ENCODE measurements at places on chromosomes 7 and 10.

DNA sequence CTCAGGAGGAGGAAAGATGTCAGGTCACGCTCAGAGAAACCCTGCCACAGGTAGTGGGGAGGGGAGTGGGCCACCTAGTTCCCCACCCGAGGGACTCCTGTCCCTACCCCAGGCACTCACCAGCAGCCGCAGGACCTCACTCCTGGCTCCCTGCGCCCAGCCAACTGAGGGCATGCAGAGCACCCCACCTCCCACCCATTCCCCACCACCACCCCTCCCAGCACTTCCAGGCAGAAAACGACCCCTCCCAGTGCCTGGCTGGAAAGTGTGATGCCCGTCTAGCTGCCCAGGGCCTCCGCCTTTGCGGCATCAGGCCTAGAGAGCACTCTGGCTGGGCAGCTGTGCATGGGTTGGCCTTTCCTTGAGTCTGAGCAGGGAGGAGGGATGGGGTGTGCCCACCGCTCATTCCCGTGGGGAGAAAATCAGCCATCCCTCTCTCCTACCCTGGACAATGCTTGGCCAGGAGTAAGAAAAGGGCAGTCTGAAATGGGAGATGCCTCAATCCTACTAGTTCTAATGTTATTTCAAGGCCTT is 1.3 kb downstream of the C10orf105 start:
- no peak for DNase-seq

DNA sequence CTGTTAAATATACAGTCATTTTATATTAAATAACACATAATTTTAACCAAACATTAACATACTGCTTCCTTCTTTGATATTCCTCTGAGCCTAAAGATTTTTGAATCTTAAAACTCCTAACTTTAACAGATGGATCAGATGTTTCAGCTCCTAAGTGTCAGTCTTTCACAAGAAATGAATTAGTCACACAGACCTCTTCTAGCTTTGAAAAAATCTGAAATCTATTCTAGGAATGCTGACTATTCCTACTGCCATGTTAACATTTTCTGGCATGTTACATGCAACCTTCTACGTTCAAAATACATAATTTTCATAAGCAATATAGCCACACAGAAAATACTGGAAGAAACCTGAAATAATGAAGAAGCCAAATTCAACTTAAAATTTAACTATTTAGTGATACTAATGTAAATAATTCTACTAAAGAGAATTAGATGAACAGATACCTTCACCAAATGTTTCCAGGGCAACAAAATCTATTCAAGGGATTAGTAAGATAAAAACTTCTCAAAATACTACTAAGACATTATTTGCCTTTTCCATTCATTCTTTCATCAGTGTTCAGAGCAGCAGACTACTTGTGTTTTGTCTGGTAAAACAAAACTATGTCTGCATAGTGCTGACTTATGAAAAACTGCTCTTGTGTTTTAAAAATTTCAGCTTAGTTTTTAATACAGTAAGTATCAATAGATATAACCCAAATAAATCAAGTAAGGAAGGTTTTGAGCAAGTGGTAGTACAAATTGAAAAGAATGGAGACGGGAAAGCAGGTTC is 9.2 kb downstream of the JMJD1C start:
- DNase-seq: no peak

DNA sequence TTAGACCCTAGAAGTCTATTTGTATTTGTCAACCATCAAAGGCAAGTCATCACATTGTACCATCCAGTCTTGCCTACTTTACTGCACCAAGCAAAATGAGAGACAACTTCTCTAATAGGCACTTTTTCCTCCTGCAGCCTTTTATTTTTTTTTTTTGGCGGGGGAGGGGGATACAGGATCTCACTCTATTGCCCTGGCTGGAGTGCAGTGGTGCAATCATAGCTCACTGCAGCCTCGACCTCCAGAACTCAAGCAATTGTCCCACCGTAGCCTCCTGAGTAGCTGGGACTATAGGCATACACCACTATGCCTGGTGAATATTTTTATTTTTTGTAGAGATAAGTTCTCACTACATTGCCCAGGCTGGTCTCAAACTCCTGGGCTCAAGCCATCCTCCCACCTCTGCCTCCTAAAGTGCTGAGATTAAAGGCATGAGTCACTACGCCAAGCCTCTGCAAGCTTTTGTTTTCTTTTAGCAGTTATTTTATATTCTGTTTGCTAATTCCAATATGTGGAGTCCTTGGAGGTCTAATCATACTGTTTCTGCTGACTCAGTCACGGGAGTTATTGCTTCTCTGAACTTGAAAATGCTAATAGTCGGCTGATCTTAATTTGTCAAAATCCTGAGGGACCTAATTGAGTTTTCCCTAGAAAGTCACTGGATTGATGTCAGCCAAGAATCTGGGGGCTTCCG is 14.2 kb downstream of the KPNA7 start:
- no peak for DNase-seq

DNA sequence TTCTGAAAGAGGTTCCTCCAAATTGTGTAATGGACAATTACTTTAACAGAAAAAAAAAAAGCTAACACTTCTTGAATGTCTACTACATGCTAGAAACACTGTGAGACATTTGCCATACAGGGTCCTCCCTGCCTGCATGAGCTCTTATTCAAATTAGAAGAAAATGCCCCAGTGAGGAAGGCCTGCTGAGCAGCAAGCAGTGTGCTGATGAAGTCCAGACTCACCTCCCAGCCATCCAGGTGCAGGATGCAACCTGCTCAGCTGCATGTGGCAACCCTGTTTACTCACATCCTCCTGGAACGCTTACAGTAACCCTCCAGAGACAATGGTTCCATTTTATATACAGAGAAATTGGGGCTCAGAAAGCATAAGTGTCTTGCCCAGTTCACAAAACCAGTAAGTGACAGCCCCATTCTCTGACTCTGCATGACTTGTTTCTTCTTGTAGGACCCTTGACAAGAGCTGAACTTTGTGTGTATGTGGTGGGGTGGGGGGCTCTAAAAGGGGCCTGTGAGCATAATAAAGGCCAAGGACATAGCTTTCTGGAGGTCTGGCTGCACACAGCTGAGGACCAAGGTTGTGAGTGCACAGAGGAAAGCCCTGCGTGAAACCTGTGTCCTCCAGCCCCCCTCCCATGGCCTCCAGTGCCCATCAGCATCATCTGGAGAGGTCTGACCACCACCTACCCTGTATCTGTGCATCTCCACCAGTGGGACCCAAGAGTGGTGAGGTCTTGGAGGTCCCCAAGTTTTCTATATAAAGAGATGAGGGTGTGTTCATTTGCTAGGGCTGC is 387.8 kb downstream of the GRID1 start:
- no peak for DNase-seq

DNA sequence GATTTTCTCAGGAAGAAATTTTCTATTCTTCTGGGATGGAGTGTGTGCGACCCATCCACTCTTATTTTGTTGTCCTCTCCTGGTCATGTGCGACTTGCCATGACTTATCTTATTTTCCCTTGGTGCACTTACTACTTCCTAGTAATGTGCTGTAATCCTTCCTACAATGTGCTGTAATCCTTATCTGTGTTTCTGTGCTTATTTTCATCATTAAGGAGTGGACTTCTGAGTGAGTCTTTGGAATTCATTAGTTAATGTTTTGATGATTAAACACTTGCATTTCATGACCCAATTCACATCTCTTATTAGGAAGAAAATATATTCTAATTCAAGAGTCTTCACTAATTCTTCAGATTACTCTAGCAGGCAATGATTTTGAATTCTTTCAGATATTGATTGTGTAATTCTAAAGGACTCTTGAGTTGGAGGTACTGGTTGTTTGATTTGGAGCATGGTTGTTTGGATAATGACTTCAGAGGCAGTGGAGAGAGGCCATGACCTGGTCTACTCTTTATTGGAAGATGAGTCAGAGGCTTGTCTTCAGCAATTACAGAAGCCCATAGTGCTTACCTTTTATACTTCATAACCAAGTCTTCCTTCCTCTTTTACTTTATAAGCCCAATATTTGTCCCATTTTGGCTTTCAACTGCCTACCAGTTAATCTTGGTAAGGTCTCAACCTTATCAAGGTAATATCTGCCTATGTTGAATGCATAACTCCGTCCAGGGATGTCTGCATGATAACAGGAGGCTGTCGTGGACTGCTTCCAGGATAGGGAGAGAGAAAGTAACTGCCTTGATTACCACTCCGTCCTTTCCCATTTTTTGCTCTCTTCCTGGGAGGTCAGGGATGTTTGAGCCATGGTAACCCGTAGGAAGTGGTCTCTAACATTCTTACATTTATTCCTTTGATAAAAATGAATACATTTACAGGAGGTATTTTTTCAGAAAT is 278.3 kb upstream of the SP8 start:
- DNase-seq: no peak

DNA sequence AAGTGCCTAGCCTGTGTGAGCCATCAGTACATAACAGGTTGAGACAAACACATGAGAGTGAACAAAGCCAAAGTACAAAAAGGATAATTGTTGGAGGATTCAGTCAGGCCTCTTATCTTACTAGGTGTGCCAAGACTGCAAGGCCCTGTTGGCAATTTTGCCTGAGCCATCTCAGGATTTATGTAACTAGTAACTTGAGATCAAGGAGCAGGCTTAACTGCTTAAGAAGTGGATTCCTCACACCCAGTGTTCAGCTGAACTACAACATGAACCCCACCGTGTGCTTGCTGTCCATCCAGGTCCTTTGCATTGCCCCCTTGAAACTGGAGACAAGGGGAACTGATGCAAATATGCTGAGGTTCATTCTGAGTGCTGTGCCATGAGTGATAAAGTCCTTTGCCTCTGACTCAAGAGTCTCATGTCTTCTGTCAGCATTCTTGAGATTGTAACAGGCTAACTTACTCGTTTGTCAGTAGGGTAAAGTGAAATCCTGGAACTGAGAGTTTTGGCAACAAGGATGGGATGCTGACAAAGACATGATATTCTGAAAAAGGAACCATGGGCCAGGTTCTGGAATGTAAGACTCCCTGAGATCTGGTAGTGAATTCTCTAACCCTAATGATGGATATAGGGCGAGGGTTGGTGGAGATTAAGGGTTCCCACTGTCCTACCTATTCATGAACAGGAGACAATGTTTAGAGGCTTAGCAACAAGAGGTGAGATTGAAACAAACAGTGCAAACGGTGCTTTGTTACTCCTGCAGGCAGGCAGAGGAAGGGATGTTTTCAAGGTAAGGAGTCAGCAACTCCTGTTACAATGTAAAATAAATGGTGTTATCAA is 44.1 kb upstream of the GATAD1 start:
- no peak for DNase-seq

DNA sequence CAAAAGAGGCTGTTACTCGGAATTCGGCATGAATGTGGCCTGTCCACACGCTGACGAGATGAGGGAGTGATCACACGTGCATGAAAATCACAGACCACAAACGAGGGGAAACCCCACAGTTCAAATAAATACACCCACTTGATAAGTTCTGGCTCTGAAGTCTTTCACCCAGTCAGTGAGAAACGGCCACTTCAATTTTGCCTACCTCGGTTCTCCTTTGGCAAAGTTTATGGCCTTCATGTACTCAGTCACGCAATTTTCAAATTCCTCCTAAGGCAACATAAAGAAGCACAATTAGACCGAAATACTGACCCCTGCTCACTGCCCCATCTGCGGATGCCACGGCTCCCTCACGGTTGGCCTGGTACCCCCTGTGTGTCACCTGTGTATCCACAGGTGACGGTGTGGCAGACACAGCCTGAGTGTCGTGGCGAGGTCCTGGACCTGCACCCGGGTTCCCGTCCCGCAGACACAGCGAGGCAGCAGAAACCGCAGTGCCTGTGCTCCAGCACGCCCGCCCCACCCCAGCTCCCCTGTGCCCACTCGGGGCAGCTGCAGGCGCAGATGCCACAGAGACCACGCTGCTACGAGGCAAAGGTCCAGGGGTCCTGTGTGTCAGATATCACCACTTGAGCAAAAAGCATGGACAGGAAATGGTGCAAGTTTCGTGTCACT is 1.4 kb downstream of the CFAP46 start:
- no peak for DNase-seq

DNA sequence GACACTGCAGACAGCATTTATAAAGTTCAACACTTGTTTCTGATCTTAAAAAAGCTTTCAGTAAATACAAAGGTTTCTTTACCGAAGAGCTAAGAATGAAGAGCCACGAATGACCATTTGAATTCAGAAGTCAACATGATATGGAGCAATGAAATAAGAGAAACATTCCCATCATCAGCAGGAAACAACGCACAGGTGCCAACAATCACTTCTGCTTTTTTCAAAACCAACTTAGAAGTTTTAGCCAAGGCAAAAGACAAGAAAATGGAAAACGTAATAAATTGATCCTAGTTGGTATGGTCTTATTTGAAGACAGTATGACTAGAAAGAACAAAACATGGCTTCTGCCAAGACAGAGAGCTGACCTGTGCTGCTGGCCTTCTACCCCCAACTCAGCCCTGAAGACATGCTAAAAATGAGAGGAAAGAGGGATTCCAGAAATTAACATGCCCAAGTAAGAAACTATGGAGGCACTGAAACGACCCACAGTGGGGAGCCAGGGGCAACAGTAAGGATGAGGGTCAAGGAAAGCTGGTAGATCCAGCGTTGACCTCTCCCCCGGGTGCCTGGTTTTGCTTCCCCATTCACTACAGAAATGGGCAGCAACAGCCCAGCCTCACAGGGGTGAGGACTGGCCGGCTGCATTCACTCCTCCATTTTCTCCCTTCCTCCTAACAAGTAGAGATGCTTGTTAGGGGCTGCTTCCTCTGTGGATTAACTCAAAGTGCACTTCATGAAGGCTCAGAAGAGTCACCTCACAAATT is 30.1 kb downstream of the VPS41 start:
- no peak for DNase-seq

DNA sequence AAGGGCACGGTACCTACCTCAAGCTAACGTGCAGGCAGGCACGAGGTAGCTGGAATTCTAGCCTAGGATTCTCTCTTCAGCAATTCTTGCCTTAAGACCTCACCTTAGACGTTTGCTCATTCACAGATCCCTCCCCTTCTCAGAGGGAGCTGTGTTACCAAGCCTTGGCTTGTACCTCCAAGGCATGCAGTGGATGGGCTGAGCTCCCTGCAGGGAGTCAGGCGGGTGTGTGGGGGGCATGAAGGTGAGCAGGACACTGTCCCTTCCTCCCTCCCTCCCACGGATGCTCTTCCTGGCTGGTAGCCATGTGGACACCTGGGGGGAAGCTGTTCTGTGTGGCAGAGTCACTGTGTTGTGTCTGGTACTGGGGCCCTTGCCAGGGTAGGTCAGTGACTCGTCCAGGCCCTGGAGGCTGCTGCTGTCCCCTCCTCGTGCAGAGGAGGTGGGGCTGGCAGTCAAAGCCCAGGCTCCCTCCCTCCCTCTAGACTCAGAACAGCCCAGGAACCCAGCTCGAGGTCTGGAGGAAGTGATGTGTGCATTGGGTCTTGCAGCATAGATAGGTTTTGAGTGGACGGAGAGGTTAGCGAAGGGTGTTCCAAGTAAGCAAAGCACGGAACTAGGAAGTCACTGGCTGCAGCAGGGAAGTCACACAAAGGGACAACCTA is 222.2 kb upstream of the SH2B2 start:
- DNase-seq: no peak

GRCh38 chr7:18895456-18895855 is 222.0 kb downstream of the TWIST1 start:
- no peak for DNase-seq

DNA sequence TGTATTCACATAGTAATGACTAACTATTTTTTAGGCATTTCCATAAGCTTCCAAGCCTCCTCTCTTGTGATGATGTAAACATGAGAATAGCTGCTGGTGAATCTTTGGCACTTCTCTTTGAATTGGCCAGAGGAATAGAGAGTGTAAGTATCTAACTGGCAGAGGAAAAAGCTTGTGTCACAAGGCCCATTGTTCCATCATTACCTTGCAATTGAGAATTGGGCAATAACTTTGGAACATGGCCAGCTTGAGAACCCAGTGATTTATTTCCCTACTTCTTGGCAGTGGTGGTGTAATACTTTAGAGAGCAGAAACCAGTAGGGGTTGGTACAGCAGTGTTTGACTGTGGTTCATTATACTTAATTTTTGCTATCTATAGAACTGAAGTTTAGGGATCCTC is 12.0 kb downstream of the IFRD1 start:
- no peak for DNase-seq
